ENCODE measurements at places on chromosomes 7 and 10.

GRCh38 chr7:133730360-133730759, 396.8 kb upstream of the LRGUK start:
- no peak for DNase-seq

DNA sequence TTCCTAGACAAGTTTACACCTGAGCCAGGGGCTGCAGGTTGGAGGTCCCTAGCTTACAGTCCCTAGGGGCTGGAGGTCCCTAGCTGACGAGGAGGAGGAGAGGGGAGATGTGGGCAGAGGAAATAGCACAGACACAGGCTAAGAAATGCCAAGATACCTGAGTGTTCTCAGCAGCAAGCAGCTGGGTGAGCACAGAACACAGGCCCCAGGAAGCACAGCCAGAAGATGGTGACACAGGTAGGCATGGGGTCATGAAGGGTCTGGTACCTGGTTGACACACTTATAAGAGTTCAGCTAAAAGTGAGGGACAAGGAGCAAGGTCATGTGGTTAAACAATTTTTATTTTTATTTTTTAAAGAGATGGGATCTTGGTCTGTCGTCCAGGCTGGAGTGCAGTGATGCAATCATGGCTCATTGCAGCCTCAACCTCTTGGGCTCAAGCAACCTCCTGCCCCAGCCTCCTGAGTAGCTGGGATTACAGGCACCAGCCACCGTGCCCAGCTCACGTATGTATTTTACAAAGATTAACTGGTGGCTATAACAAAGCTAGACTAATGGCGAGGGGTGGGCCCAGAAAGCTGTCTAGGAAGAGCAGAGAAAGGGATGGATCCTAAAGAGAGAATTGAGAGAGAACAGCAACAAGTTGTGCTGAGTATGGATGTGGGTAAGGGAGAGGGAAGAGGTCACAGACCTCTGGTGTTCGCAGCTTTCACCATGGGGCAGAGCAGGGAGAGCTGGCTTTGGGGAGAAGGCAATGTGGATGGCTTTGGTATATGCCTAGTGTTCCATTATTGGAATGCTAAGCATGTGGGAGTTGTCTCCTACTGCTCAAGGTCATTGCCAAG, 140.3 kb upstream of the KLF14 start:
- DNase-seq = no peak

DNA sequence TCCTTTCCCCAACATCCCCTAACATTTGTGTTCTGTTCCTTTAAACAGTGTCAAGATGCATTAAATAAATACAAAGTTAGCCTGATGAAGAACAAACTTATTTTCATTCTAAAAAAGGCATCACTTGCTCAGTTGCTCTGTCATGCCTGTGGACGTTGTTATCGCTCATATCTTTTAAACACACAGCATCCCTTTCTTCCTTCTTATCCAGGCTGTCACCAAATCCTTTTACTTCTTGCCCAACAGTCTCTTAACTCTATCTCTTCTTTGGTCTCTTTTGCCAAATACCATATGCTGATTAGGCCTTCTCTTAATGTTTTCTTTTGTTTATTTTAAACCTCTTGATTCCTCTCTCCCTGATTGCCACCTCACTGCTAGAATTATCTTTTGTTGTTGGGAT, 43.9 kb downstream of the DKK1 start:
- DNase-seq = no peak

- no peak for DNase-seq
Observed at GRCh38 chr10:22704942-22705341, 9.4 kb downstream of the PIP4K2A start.

- no peak for DNase-seq
Observed at GRCh38 chr7:32928785-32929298, 28.4 kb upstream of the FKBP9 start.

DNA sequence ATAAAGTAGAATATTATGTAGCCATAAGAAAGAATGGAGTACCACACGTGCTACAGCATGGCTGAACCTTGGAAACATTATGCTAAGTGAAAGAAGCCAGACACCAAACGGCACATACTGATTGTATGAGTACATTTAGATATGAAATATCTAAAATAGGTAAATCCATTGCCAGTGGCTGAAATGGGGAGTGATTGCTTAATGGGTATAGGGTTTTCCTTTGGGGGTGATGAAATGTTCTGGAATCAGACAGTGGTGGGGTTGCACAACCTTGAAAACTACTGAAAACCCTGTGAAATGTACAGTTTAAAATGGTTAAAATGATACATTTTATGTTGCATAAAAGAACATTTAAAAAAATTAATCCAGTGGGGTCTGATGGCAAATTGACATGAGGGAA, 667.9 kb downstream of the AUTS2 start:
- DNase-seq = no peak

DNA sequence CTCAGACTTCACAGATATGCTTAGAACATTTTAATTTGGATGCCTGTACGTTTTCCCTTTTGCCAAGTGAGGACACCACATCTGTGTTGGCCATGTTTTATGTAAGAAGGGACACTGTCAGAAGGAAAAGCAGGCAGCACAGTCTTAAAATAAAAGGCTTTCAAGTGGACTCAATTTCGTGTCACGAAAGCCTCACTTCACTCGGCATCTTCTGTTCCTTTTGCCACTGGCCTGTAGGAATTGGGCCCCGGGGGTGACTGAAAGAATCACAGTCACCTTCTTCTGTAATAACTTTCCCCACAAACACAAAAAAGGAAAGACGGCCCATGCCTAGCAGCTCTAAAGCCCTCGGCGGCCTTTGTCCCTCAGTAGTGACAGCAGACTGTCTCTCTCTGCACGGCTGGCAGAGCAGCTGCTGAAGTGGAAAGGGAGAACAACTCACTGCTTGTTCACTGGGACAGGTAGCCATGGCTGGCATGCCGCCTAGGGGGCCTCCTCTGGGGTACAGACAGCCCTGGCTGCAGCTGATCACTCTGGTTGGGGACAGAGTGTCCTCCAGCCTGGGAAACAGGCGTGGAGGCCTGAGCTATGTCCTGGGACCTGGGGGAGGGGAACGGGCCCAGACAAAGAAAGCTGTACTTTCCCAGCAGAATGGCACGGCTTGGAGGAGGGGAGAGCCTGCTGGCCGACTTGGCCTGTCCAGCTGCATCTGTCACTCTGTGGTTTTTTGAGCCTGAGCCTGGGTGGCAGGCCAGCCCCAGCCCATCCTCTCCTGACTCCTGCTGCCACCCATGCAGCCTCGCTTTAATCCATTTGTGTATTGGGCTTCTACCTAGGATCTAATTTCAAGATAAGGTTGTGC, 4.4 kb downstream of the RASSF4 start:
- DNase-seq = peak; percentile 98

GRCh38 chr7:133633055-133633454, 380.2 kb downstream of the EXOC4 start:
- DNase-seq = no peak

DNA sequence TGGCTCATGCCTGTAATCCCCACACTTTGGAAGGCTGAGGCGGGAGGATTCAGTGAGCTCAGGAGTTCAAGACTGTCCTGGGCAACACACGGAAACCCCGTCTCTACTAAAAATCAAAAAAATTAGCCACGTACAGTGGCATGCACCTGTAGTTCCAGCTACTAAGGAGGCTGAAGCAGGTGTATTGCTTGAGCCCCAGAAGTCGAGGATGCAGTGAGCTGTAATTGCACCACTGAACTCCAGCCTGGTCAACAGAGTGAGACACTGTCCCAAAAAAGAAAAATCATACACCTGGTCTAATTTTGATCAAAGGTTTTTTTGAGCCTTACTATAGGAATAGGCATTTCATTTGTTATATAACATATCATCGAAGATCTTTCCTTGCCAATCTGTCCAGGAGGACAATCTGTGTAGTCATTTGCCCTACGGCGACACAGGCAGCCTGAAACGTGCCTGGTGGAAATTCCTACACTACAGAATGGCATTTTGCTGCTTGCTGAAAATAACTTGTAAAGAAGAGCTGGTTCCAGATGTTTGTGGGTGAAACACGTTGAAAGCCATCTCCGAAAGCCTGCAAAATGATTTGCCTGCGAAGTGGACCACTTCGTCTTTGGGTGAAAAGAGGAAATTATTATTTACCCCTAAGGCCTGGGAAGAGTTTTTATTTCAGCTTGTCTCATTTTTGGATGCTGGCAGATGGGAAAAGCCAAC, 31.3 kb upstream of the GDI2 start:
- DNase-seq = no peak

- DNase-seq = no peak
Observed at GRCh38 chr7:117772421-117772820, 100.8 kb downstream of the CTTNBP2 start.

- no peak for DNase-seq
Observed at GRCh38 chr10:3748484-3748883, 36.5 kb downstream of the KLF6 start.

Measured in hypothalamus (tissue), 51 donors.